ENCODE measurements at places on chromosomes 12 and 14.
A peak's percentile ranks its signal among the peaks of the same experiment; 100 is the strongest.

DNA sequence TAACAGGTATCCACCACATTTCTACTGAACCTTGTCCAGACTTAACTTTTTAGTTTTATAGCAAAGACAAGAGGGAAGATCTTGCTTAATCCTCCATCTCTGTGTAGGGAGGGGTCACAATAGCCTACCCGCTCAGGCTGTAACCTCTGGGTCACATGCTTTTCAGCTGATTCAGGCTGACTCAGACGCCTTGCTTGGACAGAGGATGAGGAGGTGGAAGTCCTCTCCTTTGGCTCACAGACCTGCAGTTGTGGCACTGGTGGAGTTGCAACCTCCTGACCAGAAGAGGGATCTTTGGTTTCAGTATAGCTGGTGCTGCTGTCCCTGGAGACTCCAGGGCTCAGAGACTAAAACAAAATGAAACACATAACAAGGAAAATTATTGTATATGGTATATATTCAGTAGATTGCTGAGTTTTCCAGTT, 16.2 kb downstream of the ACIN1 start:
- DNase-seq: no peak

- DNase-seq: no peak
Measured at GRCh38 chr12:111006621-111007020, 86.2 kb upstream of the MYL2 start.

DNA sequence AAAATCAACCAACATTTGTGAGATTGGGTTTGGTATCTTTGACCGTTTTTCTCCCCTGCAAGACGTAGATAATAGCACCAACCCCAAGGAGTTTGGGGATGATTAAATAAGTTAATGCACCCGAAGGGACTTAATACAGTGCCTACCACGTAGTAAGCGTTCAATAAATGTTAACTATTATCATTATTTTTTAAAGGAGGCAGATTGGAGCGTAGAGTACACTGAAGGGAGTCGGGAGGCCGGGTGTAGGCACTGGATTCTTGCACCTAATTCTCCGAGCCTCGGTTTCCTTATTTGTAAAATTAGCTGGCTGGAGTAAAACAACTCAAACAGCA, 367 bp upstream of the FRS2 start:
- DNase-seq: no peak

GRCh38 chr12:67741270-67741669, 92.7 kb downstream of the DYRK2 start:
- no peak for DNase-seq

- no peak for DNase-seq
Measured at GRCh38 chr14:74801396-74801795, 38.3 kb downstream of the YLPM1 start.

DNA sequence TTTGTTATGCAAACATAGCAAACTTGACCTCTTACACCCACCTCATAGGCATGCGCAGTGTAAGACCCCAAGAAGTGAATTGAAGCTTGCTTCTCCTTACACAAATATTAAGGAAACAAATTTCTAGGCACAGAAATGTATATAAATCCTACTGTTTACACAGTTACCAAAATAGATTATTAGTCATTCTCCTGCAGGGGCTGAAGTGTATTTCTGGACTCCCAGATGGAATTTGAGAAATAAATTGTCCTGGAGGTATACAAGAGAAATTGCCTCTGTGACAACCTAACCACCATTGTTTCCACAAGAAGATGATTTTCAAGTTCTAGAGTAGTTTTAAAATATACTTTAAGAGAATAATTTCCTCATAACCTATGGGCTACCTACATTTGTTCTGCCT, 656.0 kb upstream of the MDGA2 start:
- no peak for DNase-seq

DNA sequence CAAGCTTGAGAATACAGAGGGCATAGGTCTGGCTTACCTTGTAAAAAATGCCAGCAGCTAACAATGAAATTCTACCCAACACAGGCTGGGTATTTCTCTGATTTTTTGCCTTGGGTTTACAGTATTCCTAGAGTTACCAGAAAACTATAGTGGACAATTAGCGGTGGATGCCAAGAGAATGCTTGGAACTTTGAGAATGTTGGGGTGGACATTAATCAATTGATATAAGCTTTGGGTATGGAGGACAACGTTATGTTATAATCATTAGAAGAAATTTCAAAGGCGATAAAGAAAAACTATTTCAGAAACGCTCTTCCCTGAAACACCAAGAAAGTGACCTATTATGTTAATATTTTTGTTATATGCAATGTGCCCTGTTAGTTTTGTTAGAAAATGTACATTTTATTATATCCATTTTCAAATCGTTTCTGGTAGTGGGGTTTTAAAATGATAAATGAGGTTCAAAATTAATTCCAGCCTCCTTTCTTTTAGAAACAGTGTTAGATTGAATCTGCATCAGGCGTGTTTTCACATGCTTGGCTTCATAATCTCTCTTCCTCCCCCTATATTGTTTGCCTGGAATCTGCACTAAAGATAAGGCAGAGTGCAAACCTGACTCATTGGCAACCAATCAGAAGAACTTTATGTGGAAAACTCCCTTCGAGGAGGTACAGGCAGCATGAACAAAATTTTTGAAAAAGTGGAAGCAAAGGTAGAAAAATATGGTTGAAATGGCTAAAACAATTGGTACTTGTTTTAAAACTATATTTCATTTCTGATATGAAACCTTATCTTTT, 1.4 kb upstream of the PTPRQ start:
- no peak for DNase-seq

- peak; percentile 74 for DNase-seq
Measured at GRCh38 chr12:75480469-75480949, at the start of gene GLIPR1. Gene GLIPR1, plus strand, starts transcription at chr12:75480755. Its CDS starts 126 bp downstream, at chr12:75480881.

DNA sequence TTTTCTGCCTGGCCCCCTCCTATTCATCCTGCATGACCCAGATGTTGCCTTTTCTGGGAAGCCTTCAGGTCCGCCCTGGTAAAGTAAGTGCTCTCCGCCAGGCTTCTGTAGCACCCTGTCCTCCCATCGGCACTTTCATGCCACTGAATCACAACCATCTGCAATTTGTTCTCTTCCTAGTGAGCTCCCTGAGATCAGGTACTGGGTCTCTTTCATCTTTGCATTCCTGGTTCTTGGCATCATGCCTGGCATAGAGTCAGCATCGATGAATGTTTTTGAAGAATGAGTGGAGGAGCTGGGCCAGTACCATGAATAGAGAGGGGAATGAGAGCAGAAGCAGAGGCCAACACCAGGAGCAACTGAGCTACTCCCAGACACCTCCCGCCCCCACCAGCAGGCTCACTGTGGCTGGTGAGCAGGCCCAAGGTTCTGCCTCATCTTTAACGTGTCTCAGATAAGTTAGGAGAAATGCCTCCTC, 13.1 kb downstream of the ZDHHC22 start:
- DNase-seq: no peak

DNA sequence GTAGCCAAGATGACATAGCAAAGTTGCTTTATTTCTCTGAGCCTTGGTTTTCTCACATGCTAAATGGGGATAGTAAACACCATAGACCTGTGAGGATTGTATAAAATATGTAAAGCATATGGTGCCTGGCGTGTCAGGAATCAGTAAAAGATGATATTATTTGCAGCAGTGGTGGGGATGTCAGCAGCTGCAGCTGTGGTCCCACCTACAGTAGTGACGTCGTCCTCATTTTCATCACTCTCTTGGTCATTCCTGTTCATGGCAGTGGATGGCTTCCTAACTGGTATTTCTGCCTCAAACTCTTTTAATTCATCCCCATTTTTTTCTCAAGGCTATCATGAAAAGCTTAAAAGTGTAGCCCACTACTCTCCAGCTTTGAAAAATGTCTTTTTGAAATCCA, 12.1 kb downstream of the BMAL2 start:
- no peak for DNase-seq

DNA sequence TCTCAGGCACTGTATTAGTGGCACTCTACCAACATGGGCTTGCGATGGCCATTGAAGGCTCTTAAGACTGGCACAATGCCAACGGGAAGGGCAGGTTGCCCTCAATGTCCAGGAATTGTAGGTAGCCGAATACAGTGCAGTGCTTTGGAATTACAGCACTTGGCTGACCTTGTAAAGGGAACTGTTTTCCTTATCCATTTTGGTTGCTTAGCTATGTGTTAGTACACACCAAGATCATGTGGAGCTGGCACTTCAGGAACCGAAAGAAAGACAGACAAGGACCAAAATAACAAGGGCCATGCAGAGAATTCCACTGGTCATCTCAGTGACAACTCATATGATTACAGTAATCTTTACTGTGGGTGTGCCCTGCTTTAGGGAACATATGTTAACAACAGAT, 72.7 kb downstream of the DYRK2 start:
- DNase-seq: no peak

DNA sequence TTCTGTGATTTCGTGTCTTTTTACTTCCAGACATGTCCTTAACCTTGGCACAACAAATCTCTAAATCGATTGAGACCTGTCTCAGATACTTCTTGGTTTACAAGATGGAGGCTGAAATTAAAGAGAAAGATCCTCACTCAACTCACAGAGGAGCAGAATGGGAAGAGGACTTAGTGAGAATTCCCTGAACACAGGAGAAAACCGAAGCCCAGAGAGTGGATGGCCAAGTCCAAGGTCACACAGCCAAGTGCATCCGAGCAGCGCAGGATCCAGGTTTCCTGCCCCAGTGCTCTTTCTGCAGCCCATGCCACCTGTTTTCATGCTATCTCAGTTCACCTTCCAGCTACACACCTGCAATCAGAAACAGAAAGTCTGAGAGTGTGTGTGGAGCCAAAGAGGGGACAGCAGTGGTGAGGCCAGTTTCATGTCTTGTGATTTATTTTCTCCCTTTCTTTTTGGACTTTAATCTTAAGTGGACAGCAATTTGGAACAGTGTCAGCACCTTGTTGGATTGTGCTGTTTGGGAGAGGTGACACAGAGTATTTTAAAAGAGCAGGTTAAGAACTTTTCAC, 22.9 kb upstream of the TCL1B start:
- no peak for DNase-seq

Data from stimulated activated CD4-positive, alpha-beta T cell treated with anti-CD3 and anti-CD28 coated beads, Interleukin-15, amount 100 ng/mL, for 48 hours (primary cell).